ENCODE measurements at places on chromosomes 7 and 10.

- no peak for ATAC-seq
These were observed 25.0 kb downstream of the SPAG6 start for GRCh38 chr10:22370320-22370719.

DNA sequence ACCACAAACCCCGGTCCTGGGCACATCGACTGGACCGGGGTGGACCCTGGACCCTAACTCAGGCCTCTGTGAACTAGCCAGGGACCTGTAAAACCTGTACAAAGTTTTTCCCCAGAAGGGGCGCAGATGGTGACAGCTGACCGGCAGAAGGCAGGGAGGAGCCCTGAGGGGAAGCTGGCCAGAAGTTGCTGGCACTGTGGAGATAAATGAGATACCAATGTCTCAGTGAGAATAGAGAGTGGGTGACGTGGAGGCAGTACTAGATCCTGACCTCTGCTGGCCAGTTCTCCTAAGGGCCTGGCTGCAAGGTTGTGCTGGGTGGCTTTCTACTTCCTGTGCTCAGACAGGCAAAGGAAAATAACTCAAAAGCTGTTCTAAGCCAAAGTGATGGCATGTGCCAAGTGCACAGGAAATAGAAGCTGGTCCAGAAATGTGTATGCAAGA lies 10.6 kb upstream of the TSPAN14 start:
- ATAC-seq: peak; percentile 67

DNA sequence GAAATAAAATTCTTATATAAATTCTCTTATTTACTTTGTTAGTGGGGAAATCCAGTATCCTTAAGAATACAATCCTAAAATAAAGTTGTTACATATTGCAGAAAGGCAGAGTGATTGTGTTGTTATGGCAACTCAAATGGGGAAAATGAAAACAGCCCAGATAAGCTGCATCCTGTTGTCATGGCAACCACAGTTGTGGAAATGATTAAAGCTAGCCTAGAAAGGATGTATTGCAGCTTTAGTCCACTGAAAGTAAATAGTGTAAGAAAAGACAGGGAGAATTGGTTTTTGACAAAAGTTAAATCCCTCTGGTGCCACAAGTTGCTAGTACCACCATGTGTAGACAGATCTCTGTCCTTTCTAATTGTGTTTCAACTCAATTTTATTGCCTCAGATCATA lies 43.2 kb downstream of the BTRC start:
- no peak for ATAC-seq

GRCh38 chr10:45473126-45473525 lies 99.1 kb downstream of the ALOX5 start:
- ATAC-seq: no peak

- ATAC-seq: peak; percentile 53
These were observed 89.3 kb downstream of the DNMBP start for GRCh38 chr10:99920486-99920885.

- ATAC-seq: peak; percentile 16
These were observed 671 bp upstream of the CHST3 start for GRCh38 chr10:71963351-71964097.

- ATAC-seq: peak; percentile 92
These were observed 27.7 kb upstream of the CAMK1D start for GRCh38 chr10:12321641-12322040.

GRCh38 chr7:142647749-142648148 lies 101.5 kb upstream of the PRSS1 start:
- no peak for ATAC-seq

DNA sequence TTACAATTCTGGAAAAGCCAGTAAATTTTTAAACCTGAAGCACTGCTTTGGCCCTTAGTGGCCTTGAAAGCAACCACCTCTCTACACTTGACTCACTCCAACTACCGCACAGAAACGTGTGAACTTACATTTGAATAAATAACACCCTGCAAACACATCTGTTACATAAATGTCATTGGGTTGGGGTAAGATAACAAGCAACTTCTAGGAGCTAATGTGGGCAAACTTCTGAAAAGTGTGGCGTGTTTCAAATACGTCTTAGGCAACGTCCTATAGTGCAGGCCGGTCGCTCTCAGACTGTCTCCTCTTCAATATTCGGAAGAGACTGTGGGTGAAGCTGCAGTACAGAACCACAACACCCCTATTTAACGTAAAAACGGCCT lies 474 bp downstream of the ORC5 start:
- ATAC-seq: peak; percentile 49

- ATAC-seq: peak; percentile 78
These were observed 69.3 kb downstream of the ETV1 start for GRCh38 chr7:13920053-13920697.

GRCh38 chr10:22222236-22223190 lies 4.7 kb upstream of the EBLN1 start:
- no peak for ATAC-seq

DNA sequence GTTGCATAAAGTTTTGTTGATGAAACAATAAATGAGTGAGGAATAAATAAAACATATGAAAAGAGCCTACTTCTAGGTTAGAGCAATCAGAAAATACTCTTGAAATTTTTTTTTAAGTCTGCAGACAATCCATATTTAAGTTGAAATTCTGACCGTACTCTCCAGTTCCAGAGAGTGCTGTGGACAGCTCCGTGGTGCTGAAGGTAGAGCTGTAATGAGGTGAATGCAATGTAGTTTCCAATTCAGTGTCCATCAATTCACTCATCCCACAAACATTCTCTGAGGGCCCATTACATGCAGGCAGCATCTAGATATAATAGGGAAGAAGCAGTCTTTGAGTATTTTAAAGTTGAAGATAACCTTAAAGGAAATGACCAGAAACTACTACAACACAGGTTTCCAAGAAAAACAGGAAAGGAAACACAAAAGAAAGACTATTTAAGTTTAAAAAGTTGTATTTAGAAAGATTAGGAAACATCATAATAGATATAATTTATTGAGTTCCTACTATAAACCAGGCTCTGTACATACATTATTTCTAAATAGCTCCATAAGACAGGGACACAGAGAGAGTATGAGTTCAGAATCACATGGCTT lies 44.0 kb upstream of the CRTAC1 start:
- ATAC-seq: no peak

DNA sequence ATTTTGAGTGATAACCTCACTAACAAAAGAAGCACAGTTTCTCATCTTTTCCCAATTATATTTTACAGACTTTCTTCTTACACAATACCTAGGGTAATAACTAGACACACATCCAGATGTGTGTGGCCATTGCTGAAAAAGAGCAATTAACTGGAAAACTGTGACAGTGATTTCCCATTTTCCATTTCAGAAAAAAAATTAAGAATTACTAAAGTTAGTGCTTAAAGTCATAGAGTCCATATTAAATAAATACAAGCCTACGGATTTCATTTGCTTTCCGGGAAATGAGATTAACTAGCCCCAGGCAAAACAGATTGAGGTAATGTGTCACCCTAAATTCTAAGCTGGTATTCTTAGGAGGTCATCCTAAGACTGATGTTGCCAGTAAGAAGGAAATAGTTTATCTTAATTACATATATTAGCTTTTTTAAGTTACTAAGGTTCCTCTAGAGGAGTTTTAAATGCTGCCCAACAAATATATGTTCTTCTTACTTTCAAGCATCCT lies 10.2 kb upstream of the MACC1 start:
- ATAC-seq: no peak

DNA sequence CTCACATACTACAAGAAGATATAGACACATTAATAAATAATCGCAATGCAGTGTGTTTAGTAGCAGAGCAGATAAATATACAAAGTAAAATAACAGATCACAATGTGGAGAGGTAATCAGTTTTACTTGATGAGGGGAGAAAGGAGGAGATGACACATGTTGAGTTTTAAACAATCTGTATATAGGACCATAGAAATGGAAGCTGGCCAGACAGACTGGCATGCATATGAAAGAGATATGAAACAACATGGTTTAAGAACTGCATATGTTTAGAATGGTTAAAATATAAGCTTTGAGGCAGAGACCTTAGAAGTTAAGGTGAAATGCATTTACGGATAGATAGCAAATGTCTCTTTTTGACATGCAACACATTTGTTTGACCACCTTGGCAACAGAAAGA lies 19.8 kb upstream of the CCDC7 start:
- no peak for ATAC-seq

GRCh38 chr7:2102375-2102723 lies 130.4 kb downstream of the MAD1L1 start:
- no peak for ATAC-seq

GRCh38 chr7:112182749-112183148 lies 23.4 kb downstream of the DOCK4 start:
- ATAC-seq: no peak

DNA sequence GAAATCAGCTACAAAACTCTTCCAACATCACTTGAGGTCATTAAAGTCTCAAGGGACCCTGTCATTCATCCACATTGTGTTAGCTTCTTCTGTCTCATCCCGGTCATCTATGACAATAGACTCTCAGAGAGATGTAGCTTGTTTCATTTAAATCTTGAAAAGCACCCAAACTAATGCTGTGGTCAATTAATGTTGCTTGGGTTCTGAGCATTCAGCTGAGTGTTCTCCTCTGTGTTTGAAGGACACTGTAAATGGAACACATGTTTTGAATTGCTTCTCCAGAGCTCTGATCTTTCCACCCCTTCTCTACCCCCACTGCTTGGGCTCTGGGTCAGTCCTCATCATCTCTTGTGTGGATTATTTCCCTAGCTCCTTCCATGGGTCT lies 19.6 kb upstream of the ADD3 start:
- no peak for ATAC-seq

DNA sequence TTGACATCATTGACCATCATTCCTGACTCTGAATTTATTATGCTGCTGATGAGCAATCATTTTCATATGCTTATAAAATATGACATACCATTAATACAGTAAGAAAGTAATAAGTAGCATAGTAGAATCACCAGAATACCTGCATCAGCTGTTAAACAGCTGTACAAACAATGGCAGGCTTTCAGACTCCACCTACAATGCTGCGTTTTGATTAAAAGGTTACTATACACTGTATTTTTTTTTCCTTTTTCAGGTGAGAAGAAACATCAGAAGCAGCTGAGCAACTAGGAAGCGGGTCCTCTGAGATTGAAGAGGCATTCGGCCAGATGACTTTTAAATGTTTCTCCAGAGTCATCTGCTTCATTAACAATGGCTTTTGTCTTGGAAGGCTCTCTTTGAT lies 7.1 kb downstream of the ASNS start:
- no peak for ATAC-seq

GRCh38 chr10:24723386-24723787 lies 300 bp downstream of the ARHGAP21 start:
- no peak for ATAC-seq

DNA sequence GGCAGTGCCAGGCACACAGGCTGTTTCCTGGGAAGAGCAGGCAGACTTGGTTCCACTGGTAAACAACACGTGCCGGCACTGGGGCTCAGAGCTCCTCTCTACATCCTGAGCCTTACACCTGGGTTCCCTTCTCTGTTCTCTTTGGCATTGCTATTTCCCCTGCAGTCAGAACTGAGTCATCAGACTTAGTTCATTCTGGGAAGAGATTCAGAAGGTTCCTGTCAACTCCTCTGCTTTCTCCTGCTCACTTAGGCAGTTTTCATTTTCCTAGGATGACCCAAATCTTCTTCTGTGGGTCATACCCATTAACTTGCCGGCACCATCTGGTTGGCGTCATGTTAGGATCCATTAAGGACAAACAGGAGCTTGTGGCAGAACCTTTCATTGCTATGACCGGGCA lies 33.4 kb upstream of the LRRC18 start:
- peak; percentile 47 for ATAC-seq

DNA sequence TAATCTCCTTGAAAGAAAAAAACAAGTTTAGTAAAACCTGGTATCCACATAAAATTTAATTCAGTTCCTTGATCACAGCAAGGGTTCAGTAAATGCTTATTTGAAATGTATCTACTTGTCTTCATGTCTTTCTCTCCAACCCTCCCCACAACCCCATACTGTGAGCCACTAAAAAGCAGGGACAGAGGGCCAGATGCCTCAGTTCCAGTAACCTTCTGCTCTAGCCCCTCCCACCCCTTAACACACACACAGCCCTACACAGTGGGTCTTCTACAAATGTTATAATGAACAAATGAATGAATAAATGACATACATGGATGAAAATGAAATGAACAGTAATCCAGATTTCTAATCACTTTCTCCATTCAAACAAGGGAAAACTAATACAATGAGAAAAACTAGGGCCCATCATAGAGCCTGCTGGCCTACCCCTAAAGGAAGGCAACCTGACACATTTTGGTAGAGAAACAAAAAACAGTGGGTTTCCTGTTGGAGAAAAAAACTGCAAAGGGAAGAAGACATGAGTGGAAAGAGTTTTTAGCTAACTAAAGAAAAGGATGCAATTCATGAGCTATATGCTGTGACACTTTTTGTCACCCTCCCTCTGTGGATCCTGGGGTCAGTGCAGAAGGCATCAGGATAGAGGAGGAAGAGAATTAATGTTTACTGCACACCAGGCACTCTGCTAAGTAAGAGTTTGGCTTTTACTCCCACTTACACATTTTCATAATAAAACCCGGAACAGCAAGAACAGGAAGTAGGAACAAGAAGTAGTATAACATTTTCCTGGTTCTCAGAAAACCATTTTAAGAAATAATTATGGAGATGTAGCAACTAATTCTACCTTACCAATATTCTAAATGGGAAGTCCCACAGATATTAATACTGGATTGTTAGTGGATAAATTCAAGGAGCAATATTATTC lies 38.1 kb downstream of the ELMO1 start:
- no peak for ATAC-seq

DNA sequence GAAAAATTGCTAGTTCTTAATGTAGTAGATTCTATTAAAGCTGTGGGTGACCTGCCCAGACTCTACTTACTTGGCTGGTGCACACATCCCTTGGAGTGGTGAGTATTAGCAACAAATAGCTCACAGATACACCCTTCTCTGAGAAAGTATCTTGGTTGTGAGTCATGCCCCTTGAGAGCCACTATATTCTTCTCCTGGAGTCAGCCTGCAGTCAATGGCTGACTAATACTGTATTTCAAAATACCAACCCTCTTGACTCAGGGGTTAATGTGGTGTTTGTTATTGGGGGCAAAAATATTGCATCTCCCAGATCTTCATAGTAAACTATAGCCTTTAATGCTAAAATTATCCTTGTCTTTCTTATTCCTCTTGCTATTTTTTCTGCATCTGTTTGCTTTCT lies 354.9 kb downstream of the BMPER start:
- peak; percentile 100 for ATAC-seq

- ATAC-seq: no peak
These were observed 11.8 kb downstream of the NACAD start for GRCh38 chr7:45076946-45077345.

DNA sequence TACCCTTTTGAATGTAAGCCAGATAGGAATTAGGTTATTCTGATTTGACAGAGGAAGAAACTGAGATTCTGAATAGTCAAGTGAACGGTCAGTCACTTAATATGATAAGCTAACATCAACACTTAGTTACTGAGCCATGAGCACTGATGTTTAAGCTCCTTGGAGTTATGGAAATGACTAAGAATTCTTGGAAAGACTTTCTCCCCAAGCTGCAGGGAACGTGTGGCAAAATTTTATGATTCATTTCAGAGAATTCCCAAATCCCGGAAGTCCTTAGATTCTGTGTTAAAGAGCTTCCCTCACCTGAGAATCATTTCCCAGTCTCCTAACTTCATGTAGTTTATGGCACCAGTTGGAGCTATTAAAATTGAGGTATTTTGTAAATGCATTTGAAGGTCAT lies 330.9 kb downstream of the XPNPEP1 start:
- ATAC-seq: no peak
